ENCODE measurements at places on chromosomes 3 and 15.

DNA sequence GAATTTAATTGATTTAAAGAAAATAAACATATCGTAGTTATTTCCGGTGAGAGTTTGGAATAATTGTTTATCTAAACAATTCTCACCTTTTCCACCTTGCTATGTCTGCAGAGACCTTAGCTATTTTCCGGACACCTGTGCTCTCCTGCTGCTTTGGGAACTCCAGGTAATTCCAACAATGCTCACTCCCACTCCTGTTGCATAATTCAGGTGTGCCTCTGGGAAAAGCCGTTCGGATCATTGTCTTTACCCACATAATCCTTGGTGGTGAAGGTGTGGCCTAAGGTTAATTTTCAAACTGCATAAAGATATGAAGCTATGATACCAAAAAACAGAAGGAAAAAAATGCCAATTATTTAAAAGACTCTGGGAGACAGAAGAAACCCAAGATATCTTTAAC, 59.4 kb downstream of the LDHAL6B start:
- DNase-seq, result no peak

DNA sequence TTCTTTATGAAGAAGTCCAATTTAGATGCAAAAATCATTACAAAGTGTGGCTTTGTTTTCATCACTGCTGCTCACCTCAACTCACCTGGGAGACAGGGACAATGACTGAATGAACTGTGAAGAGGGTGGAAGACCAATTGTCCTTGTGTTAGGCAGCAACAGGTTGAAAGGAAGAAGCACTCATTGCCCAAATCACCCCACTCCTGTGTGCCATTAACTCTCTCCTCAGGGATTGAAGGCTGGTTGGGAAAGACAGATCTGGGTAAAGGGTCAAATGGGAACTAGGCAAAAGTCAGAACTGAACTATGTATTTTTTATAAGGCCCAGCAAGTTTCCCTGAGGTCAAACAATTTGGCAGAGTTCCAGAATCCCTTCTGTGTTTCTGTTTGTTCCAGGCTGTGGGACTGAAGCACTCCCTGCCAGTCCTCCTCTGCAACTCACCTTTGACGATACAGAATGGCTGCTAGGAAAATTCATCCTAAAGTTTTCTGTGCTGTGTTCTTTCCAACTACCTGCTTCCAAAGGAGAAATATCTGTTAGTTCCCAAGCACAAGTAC, 68.6 kb upstream of the CCDC39 start:
- DNase-seq, result no peak

- no peak for DNase-seq
Measured at GRCh38 chr3:37510755-37511154, 336.4 kb upstream of the LRRFIP2 start.

DNA sequence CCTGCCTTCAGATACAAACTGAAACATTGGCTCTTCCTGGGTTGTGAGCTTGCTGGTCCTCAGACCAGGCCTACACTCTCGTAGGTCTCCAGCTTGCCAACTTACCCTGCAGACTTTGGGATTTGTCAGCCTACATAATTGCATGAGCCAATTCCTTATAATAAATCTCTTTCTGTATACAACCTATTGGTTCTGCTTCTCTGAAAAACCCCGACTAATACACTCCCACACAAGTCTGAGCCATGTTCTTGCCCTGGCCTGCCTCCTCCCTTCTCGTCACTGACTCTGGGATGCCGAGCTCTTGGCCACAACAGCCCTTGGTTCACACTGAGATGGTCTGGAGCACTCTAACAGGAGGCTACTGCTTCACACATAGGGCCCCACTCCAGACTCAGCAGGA, 9.5 kb downstream of the CYP19A1 start:
- DNase-seq, result no peak

DNA sequence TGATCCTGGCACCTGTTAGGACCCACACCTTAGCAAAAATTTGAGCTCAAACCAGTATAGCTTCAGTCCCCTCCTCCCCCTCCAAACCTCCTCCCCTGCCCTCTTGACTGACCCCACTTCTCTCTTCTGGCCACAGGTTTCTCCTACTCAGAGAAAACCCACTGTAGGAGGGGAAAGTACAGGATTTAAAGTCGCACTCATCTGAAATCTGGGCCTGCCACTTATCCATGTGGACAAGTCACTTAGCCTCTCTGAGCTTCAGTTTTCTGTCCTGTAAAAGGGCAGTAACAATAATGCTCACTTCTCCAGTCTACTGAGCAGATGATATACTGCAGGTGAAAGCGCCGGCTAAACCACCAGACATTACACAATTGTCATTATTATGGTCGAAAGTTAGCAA, 142.7 kb downstream of the MEGF11 start:
- DNase-seq, result no peak

DNA sequence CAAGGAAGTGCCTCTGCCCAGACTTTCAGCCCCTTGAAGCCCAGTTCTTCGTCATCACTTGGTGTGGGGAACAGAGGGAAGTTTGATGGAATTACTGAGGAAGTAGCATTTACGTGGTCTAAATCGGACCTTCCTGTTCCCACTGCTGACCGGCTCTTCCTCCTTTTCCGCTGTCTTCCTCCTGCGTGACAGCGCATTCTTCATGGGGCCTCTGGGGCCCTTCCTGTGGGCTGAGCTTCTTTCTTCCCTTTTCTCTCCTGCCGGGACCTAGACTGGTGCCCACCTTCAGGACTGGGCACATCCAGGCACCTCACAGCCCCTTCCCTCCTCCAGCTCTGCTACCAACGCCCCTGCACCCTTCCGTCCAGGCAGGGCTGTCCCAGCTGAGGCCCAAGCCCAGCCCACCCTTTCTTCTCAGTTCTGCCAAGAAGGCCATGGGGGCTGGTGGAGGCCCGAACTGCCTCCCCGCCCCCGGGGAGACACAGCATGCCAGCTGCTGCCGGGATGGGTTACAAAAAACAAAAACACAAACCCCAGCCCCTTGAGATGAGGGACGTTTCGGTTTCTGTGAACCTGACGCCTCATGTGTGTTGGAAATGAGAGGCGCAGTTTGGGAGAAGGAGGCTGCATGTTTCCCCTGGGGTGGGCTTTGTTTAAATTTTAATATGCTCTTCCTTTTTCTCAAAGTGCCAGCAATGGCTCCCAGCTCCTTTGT, 19.1 kb downstream of the ZNF710 start:
- no peak for DNase-seq

- DNase-seq, result no peak
Measured at GRCh38 chr15:74432271-74432967, 1.3 kb downstream of the SEMA7A start.

GRCh38 chr15:79901958-79902357, 5.1 kb upstream of the MTHFS start:
- no peak for DNase-seq

Measured in nucleus accumbens (tissue), 56 donors.